Tibial nerve (tissue), 4 donors: ENCODE measurements at places on chromosomes 3 and 15. TPM values are rescaled to one million over a fixed set of nuclear protein-coding genes. Genes with fewer than 3 reads are reported as not detected.
A peak's percentile ranks its signal among the peaks of the same experiment; 100 is the strongest.

GRCh38 chr3:141093397-141093796 is 42.2 kb downstream of the SPSB4 start:
- no peak for DNase-seq

DNA sequence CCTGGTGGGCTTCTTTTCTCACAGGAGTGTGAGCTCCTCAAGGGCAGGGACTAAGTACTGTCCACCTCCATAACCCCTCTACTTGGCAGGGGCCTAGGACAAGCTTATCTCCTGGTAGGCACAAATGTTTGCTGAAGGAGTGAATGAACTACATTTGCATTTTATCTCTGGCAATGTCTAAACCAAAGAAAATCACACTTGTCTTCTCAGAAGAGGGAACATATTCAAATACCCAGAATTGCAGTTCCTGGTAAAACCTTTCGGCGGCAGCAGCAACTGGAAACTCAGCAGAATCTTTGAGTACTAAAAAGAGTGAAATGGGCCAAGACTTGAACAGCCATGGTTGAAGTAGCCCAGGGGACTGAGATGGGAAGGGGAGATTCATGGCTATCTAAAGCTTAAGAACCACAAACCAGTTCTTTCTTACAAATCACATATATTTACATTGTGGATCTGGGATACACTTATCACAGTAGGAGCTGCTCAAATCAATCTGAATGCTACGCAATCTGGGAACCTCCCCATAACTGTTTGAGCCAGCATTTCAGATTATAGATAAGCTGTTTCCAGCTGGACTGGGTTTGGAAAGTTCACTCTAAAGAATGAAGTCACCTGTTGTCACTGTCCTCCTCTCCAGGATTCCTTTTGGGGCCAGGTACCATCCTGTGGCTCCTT is 18.7 kb upstream of the PTPN9 start:
- no peak for DNase-seq

GRCh38 chr3:167030082-167030725 is 349.9 kb downstream of the ZBBX start:
- DNase-seq: no peak

DNA sequence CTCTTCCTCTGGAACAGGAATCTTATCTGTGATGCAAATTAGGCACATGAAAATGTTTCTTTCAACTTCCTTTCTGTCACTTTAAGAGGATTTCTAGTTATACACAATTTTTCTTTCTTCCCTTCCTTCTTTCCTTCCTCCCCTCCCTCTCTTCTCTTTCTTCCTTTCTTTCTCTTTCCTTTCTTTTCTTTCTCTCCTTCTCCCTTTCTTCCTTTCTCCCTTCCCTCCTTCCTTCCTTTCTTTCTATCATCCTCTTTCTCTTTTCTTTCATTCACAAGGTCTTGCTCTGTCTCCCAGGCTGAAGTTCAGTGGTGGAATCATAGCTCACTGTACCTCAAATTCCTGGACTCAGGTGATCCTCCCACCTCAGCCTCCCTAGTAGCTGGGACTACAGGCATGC is 18.0 kb upstream of the C2CD4B start:
- DNase-seq: no peak

DNA sequence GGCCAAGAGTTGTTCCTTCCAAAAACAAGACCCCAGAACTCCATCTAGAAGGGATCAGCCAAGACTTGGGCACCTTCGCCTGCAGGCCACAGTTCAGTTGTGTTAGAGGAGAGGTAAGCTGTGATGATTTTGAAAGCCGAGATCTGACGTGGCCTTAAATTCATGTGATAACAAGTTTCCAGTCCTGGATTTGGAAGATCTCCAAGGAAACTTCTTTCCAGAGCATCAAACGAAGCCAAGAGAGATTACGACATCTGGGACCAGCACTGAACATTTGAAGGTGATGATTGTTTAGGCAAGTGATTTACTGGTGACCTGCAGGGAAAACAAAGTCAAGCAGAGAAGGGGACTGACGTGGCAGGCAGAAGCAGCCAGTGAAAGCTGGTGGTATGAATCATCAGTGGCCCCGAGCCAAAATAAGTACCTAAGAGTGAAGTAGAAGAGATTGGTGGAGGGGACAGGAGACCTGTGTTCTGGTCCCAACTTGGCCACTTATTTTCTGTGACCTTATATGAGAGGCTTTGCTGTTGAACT is 339.0 kb upstream of the PROK2 start:
- DNase-seq: peak; percentile 46

GRCh38 chr15:97470417-97470816 is 490.1 kb upstream of the ARRDC4 start:
- no peak for DNase-seq

GRCh38 chr3:22496641-22497040 is 706.5 kb upstream of the UBE2E2 start:
- DNase-seq: no peak

DNA sequence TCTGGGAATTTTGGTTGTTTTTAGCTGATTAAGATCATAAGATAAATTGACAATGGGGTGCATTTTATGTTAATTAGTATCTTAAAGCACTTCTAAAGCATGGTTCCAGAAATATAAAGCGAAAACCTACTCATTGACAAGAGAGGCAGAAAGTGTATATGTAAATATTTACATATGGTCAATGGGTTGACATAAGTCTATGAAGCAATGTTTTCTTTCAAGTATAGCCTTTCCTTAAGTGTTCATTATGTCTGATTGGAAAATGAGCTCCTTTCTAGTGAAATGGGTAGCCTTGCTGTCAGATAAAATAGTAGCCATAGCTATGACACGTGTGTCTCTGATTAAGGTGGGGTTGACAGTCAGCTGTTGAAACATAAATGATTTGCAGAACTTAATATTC is 365.2 kb upstream of the AGTR1 start:
- DNase-seq: no peak

GRCh38 chr3:35772381-35773015 is 133.2 kb downstream of the ARPP21 start:
- DNase-seq: no peak

GRCh38 chr15:64772488-64772887 is 2.9 kb downstream of the RBPMS2 start:
- DNase-seq: no peak

GRCh38 chr15:67179411-67179995 is 75.0 kb downstream of the AAGAB start:
- DNase-seq: no peak

DNA sequence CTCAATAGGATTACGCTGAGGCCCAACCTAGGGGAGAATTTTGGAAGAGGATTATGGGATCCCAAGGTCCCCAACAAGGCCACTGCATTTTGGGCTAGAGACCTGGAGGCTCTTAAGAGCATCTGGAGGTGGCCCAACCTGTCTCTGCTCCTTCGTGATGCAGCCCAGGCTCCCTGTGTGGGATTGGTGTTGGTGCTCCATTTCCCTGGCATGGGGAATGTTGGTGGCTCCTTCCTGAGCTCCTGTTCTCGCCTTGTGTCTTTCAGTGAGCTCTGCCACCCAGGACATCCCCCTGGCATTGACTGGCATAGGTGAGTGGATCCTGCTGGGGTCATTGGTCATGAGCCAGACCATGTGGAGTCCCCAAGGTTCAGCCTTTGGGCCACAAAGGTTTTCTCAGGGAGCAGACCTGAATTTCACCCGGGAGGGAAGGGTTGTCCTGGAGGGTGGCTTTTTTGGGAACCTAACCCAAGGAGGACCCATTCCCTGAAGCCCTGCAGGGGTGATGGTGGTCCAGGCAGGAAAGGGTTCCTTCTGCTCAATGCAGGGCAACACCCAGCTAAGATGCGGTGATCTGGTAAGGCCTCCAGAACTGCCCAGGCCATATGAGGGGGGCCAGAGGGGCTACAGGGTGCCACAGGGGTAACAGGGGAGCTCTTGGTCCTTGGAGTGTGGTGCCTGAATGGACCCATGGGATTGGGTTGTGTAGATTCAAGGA is 202.5 kb downstream of the UBE3A start:
- no peak for DNase-seq

GRCh38 chr3:107822308-107822707 is 268.5 kb downstream of the CD47 start:
- no peak for DNase-seq

DNA sequence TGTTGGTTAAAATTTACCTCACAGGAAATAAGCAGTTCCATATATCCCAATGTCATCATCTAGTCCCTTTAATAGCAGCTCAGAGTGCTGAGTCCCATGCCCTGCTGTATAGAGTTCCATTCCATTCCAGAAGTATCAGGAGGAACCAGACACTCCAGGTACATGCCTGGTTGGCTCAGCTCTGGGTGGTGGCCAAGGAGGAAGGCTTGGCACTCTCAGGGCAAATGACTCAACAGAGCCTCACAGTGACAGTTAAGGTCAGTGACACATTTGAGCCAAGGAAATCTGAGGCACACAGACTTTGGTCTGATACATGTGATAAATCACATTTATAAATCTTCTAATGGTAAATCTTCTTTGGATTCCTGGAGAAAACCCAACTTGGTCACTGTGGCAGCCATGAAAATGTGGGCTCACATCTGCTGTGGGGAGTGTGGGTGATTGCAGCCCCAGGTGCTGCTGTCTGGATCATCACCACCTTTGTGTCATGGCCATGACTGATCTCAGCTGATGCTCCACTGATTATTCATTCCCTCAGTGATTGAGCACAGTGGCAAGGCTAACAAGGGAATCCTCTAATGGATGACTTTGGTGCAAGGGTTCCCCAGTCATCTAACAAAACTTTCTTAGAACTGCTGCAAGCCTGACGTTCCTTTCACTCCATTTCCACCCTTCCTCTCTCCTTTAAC is 9.3 kb downstream of the HHLA2 start:
- DNase-seq: no peak

DNA sequence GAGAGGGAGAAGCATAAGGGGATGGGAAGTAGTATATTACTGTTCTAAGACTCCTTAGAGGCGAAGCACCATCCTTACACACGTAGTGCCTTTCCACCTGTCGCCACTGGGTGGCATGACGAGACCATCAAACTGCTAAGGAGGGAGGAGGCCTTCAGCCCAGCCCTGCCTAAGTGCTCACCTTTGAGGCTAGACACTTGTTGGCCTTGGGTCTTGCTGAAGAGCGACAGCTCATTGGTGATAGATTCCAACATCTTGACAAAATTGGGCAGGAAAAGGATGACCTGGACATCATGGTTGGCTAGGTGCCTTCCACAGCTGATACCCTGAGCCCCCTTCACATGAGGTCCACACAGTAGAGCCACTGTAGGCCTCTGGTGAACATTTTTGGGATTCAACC is 19.6 kb downstream of the CLK3 start:
- DNase-seq: no peak

GRCh38 chr15:63086947-63087346 is 34.7 kb upstream of the LACTB start:
- no peak for DNase-seq

DNA sequence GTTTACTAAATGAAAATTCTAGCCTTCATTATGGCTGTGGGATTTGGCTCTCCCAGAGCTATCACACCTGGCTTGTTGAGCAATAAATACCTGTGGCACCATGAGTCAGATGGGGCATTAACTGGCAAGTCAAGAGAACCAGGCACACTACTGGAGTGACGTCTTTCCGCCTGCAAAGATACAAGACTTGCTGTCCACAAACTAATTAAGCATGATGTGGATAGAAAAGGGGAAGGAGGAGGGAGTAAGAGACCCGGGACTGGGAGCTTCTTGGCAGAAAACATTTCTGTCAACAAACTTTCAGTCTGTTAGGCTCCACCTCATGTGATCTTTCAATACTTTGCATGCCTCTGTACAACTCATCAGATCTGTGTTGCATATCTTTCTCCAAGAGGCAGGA is 56.5 kb downstream of the CLDN1 start:
- no peak for DNase-seq

DNA sequence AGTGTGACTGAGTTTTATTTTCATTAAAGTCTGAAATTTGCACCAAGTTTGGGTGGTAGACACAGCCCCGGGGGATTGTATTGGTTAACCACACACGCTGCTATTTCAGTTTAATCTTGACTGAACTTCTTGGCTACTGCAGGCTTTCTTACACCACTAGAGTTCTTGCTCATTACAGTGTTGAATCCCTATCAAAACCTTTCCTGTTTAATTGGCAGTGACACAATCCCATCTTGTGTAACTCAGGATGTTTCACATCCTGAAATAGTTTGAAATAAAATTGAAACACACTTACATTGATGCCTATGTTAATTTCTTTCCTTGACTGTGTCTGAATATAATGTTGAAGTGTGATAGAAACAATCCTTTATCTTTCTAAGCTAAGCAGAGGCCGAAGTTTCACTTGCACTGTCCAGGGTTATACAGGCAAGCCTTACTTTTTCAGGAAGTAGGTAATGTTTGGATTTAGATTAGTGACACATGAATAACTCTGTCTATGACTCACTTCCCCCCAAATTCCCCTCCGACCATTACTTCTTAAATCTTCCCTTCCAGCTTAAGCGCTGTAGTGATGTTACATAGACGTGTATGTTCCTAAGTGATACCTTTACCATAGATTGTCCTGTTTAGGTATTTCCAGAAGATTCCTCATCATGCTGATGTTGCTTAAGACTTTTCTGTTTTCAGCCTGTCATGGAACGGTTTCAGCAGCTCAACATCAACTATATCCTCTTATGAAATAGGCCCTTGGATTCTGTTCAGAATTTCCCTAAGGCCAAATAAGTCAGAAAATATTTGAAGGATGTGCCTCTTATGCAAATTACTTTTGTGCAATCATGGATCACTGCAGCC is 16.8 kb downstream of the ATG7 start:
- no peak for DNase-seq

DNA sequence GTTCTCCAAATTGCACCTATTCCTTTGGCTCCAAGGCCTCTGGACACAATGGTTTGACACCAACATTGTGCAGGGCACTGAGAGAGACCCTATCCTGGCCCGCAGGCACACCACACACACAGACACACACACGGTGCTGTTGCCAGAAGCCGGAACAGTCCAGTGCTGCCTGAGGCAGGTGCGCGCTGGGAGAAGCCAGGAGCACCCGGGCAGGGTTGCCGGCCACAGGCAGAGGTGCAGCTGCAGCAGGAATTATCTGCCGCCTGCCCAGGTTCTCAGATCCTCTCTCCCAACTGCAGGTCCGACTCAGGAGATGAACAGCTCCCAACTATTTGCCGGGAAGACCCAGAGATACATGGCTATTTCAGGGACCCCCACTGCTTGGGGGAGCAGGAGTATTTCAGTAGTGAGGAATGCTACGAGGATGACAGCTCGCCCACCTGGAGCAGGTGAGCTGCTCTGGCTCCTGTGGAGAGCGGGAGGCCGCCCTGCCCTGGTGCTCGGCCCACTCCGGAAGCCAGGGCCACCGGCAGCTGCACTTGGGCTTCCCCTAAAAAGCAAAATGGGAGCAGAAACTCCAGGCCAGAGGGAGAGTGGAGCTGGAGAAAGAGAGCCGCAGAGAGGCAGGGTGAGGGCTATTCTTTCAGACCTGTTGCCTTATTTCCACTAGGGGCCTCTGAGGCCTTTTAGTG is 42.9 kb downstream of the CHDH start:
- DNase-seq: no peak

DNA sequence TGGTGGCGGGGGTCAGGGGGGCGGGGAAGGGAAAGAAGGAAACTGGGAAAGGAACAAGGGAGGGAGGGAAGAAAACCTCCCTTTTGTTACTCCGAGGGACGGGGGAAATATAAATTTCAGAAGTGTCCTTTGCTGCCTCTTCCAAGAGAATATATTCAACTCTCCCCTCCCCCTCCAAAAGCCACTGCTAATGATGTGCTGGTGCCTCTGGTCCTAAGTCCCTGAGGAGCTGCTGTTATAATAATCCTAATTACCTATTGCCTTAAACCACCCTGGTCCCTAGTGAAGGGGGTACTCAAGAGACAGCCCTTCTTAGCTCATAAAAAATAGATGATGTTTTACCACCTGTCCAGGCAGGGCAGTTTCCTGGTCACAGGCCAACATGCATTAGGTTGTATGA is 118.3 kb upstream of the TRIM42 start:
- DNase-seq: no peak

The CHST2 gene
- 19.7 TPM for total RNA-seq

The C3orf18 gene
- 21.1 TPM for total RNA-seq

The MCTP2 gene
- total RNA-seq: 16.1 TPM

The RGMA gene
- total RNA-seq: 58.2 TPM

The SMCO1 gene
- total RNA-seq: not detected
